Stimulated activated CD4-positive, alpha-beta T cell treated with anti-CD3 and anti-CD28 coated beads, Interleukin-1b, Interleukin-23, amount 100 ng/mL, for 1 hour (primary cell): ENCODE measurements at places on chromosomes 3 and 15.

DNA sequence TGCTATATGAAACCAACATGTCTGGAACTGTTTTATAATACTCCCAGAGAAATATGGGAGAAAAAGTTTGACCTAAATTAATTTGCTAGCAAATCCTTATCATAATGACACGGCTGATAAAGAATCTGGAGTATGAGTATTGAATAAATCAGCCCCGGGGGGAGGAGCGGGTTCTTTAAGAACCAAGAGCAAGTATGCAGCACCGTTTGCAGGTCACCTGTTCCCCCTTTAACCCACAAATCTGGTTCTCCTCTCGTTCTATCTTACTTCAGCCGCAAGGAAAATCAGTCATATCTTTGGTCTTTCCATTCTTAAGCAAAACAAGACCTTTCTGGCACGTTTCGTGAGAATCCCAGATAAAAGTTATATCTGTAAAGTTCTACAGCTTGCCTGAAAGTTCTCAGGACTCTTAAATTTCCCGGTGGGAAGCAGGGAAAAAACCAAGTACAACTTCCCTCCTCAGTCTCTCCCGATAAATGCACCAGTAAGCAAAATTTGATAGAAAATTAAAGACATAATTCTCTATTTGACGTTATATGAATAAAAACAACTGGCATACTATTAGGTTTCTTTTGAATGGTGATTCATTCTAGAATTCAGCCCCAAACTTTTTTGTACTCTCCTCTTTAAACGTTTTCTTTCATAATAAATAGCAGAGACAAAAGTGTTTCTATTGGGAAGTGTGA is 348.6 kb downstream of the ZBBX start:
- DNase-seq: no peak

DNA sequence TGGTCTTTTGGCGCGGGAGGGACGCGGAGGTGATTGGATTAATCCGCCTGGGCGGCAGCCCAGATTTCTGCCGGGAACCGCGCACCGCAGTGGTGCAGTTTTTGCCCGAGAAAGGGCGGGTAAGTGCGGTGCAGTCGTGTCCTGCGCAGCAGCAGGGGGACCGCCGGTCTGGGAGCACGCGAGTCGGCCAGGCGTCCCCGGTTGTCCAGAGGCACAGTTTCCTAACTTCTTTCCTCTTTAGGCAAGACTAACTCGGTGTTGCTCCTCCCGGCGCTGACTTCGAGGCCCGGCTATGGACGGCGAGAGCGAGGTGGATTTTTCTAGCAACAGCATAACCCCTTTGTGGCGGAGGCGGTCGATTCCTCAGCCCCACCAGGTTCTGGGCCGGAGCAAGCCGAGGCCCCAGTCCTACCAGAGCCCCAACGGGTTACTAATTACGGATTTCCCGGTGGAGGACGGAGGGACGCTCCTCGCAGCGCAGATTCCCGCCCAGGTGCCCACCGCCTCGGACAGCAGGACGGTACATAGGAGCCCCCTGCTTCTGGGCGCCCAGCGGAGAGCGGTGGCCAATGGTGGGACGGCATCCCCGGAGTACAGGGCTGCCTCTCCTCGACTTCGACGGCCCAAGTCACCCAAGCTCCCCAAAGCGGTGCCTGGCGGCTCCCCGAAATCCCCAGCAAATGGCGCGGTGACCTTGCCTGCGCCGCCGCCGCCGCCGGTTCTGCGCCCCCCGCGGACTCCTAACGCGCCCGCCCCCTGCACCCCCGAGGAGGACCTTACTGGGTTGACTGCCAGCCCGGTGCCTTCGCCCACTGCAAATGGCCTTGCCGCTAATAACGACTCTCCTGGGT is 736 bp downstream of the ARHGEF26 start:
- DNase-seq: no peak

- no peak for DNase-seq
These were observed at the start of gene PRTG for GRCh38 chr15:55742927-55743728. TSS of gene PRTG (minus strand) at chr15:55743152. CDS start at chr15:55742931, 221 bp downstream.

DNA sequence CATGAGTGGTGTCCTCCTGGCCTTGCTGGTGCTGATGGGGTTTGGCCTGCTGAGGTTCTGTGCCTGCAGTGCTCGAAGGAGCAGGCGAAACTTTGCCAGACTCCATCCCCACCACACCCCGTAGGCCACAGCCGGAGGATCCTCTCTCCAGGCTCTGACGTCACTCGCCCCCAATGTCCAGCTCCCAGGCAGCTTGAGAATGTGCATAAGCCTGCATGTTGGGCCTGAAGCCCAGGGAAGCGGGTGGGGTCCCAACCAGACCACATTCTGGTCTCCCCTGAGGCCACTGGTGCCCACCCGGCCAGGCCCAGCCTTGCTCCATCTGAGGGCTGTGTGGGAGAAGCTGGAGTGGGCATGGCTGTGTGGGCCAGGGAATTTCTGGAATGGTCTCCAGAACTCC is 109.8 kb downstream of the ASB7 start:
- DNase-seq: no peak

DNA sequence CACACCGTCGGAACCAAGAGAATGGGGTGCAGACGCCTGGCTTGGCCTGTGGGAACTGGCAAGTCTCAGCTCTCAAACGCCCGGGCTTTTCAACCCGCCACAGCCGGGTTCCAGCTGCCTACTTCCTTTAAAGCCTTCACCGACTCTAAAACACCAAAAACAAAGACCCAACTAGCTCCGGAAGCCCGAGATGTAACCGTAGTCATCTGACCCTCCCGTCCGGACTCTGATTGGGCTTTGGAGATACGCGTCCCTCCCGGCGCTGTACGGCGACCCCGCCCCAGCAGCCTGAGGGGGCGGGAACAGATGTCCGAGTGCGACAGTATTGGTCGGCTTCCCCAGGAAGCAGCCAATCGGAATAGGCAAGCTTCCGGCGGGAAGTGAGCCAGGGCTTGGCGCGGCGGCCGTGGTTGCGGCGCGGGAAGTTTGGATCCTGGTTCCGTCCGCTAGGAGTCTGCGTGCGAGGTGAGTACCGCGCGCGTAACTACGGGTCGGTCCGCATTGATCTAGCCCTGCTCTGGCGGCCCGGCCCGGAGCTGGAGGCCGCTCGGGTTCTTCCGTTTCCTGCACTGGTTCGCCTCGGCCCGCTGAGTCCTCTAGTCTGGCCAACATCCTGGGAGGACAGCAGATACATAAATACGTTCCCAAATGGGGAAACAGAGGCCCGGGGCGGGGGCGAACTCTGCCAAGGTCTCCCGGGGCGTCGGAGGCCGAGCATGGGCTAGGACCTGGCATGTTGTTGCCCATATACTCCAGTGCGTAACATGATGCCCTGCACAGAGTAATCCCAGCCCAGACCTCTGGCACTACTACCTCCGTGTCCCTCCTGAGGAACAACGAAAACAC is at the start of gene BLM:
BLM (plus strand) TSS at position 371 of the 846 bp plus-strand sequence. CDS start 30,047 bp downstream, outside the sequence.
- DNase-seq: peak; percentile 77

DNA sequence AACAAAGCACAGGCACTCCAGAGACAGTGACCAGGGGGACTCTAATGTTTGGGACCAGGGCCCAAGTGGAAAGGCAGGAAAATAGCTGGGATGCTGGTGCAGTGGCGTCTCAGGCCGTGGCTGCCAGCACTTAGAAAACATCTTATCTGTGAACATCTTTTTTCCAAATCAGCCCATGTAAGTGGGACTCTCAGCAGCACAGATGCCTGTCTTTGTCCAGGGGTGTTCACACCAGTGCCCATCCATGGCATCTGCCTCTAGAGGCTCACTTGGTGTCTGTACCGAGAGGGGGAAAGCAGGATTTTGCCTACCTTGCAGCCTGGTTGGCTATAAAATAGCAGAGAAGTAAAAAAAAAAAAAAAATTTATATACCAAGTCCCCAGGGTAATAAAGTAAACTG is 26.7 kb downstream of the SLC12A8 start:
- no peak for DNase-seq

DNA sequence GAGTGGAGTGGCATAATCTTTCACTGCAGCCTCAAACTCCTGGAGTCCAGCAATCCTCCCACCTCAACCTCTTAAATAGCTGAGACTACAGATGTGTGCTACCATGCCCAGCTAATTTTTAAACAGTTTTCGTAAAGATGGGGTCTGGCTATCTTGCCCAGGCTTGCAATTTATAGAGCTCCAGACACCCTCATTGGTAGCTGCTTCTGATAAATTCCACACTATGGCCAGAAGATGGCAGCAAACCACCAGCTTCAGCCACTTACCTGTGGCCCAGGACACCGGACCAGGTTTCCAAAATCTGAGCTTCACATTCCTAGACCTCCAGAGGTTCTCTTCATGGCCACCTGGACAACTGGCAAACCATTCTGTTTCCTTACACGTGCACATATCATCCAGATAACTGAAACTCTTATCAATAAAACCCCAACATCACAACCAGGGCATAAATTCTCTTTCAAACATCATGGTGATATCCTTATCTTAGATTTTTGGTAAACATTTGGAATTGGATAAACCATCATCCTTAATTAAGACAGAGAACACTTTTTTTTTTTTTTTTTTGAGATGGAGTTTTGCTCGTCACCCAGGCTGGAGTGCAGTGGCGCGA is 28.9 kb downstream of the FBXW12 start:
- peak; percentile 19 for DNase-seq

DNA sequence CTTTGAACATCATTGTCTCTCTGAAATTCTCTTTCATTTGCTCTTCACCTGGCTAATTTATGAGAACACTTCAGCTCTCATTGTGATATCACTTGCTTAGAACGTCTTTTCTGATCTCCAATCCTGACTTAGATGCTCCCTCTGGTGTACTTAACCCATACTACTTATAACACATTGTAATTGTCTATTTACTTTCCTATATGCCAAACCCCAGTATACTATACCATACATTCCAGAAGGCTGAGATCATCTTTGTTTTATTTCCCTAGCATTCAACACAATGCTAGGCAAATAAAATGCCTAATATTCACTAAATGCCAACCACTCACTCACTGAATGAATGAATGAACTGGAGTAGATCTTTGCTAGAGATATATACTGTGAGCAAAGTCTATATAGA is 27.0 kb upstream of the PEX5L start:
- no peak for DNase-seq

- no peak for DNase-seq
These were observed 40.9 kb downstream of the FBN1 start for GRCh38 chr15:48604567-48604966.

DNA sequence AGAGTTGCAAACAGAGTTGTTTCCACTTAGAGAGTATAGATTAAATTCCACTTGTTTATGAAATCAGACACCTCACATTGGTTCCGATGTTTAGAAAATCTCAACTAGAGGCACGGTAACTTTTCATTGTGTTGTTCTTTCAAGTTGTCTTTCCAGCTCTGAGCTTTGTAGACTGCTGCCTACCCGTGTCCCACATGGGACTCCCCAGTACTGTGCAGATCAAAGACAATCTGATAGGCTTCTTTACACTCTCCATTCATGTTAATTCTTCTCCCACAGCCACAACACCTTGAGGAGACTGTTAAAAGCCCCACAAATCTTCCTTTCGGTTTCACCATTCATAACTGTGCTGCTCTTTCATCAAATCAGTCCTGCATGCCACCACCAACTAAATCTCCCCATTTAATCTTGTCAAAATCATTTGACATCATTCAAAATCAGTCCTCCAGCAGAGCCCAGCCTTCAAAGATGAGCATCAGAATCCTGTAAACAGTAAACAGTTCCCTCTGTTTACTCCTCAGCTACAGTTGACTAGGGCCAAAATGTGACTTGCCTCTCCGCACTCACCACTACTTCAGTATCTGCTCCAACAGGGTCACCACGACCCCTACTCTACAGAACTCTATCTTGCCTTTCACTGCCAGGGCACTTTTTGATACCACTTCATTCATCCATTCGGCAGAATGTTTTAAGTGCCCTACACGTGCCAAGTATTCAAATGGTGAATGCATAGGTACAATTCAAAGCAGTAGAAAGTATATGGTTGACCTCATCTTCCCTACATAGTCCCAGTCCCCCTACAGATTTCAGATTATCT is 8.3 kb downstream of the ANXA2 start:
- no peak for DNase-seq

GRCh38 chr3:37441689-37442088 is 267.3 kb upstream of the LRRFIP2 start:
- no peak for DNase-seq

- DNase-seq: no peak
These were observed 44.4 kb upstream of the GK5 start for GRCh38 chr3:142269767-142270166.

- DNase-seq: no peak
These were observed 329.3 kb downstream of the TBL1XR1 start for GRCh38 chr3:176867681-176868663.

DNA sequence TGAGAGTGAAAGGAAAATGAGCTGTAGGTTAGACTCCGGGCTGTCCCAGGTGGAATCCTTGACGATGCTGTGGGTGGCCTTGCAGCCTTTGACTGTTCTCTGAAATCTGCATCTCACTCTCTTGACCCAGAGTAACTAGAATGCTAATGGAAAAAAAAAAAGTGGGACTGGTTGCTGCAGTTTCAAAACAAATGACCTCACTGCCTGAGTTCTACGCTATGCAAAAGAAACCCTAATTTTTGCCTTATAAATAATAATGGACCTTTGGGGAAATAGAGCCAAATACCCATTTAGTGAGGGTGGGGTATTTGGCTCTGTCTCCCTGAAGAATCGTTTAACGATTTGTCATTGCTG is 309.7 kb upstream of the C2CD4B start:
- DNase-seq: no peak

GRCh38 chr15:91468871-91469580 is 369.0 kb downstream of the SV2B start:
- no peak for DNase-seq

DNA sequence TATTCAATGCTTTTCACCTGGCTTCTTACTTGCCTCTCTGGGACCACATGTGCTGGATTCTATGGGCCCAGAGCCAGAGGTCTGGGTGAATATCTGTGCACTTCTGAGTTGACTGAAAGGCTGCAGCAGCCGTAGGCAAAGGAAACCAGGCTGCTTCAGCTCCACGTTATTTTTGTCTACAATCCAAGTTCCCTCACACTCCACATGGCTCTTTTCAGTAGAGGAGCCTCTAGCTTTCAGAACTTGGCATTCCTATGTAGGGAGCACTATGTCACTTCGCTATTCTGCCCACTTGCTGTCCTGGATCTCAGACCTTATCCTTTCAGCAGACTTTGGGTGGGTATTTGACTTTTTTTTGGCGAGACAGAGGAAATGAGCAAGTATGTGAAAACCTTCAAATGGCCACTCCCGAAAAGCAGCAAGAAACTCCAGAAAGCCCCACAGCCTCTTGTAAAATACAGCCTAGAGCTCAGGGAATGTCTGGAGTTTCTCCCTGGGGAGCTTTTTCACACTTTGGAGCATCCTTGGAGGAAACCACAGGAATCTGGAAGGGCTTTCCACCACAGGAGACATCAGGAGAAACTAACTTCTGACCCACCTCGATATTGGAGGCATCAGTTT is 80.9 kb downstream of the DUT start:
- DNase-seq: no peak
